ENCODE measurements at places on chromosomes 7 and 10.

GRCh38 chr10:102118867-102119266 lies 1.3 kb downstream of the LDB1 start:
- DNase-seq: no peak

DNA sequence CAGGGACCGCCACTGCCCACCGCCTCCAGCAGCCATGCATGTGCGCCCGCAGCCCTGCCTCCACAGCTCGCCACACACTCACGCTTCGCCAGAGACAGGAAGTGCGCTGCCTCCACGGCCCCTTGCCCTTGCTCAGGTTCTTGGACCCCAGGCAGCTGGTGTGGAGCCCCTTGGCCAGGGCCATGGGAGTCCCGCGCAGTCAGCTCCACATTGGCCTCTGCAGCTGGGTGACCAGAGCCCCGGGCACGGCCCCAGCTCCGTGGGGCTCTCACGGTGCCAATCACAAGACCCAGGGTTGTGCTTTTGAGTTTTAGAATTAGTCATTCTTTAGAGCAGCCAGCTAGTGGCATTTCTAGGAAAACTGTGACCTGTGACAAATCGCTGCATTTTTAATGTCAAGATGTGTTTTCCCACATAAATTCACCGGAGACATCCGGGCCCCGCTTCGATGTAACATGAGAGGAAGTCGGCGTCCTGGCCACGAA lies 4.3 kb upstream of the UTF1 start:
- DNase-seq: no peak

DNA sequence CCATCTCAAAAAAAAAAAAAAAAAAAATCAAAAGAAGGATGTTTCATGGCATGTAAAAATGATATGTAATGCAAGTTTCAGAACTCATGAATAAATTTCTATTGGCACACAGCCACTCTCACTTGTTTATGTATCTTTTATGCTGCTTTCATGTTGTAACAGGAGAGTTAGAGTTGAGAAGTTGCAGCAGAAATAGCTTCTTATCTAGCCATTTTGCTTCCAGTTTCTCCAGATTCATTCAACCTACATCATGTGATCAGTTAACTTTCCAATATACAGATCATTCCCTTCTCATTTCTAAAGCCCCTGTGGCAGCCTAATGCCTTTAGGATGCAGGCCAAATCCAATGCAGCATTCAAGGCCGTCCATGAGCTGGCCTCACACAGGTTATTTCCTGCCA lies 30.4 kb downstream of the ZNF786 start:
- DNase-seq: no peak

- no peak for DNase-seq
Measured at GRCh38 chr10:126908729-126909128, 3.5 kb downstream of the DOCK1 start.

GRCh38 chr10:63093227-63093626 lies 39.9 kb upstream of the NRBF2 start:
- no peak for DNase-seq

DNA sequence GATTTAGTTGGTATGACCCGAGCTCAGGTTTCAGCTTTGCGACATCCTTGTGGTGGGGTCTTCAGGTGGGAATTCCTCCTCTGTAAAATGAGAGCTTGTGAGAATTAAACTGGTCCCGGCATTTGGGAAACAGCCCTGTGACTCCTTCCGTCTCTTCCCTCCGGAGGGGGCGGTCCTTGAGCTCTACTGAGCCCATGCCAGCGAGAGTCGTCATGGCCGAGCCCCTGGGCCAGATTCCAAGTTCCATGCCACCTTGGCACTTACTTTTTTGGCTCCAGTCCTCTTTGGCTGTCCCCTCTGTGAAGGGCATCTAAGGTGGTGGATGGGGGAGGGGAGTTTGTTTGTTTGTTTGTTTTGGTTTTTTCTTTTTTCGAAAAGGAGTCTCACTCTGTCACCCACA lies 47.6 kb downstream of the GTF2IRD1 start:
- DNase-seq: no peak

DNA sequence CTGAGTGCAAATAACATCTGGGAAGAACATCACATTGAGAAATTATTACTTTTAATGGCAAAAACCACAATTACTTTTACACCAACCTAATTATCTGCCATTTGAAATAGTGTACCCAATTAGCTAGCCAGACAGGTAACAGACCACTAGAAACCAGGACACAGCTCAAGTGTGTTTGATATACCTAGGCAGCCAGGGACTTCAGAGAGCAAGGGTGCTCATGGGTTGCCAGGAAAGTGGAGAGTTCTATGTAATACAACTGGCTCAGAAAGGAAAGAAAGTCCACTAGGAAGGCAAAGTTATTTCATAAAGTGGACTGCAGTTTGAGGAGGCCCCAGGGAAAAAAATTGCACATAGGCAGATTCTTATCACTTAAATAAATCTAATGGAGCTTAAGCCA lies 50.0 kb upstream of the PTN start:
- DNase-seq: no peak

DNA sequence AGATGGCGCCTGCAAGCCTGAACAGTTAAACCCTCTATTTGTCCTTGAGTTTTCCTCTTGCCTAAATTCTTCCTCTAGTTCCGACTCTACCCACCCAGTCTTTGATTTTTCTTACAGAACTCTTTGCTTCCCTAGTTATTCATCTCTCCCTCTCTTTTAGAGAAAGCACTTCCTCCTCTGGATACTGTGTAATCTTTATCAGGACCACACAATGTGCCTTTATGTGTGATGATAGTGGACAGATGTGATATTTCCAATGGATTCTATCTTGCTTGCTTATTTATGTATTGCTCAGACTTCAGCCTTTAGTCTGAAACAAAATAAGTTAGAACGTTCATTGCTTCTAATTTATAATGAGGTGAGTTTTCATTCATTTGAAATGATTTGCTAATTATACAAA lies 79.5 kb upstream of the CAV2 start:
- DNase-seq: no peak

DNA sequence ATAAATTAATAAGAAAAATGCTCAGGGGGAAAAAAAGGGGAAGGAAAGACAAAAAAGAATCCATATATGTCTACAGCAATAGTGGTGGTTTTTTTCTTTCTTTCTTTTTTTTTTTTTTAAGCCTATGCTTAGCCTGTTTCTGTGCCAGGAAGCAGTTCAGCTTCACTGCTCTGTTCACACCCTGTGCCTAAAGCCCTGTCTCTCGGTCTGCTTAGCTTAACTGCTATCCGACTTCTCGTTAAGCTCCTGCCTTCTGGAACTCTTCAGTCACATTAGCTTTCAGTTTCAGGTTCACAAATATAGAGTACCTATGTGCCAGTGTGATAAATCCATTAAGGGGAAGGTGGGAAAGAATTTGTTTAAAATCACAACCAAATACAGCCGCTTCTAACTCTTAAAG lies 26.5 kb upstream of the NRG3 start:
- no peak for DNase-seq

DNA sequence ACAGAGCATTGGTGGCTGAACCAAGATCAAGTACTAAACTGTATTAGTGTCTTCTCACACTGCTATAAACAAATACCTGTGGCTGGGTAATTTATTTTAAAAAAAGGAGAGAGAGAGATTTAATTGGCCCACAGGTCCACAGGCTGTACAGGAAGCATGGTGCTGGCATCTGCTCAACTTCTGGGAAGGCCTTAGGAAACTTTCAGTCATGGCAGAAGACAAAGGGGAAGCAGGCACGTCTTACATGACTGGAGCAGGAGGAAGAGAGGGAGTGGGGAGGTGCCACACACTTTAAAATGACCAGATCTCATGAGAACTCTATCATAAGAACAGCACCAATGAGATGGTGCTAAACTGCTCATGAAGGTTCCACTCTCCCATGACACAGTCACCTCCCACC lies 95.2 kb upstream of the JCAD start:
- no peak for DNase-seq

- DNase-seq: no peak
Measured at GRCh38 chr7:101094791-101095375, 9.6 kb downstream of the TRIM56 start.

- no peak for DNase-seq
Measured at GRCh38 chr7:3285652-3286051, 15.4 kb upstream of the SDK1 start.

- DNase-seq: no peak
Measured at GRCh38 chr7:121510302-121510701, 114.2 kb upstream of the FAM3C start.
